ENCODE measurements at places on chromosomes 16 and 17.

DNA sequence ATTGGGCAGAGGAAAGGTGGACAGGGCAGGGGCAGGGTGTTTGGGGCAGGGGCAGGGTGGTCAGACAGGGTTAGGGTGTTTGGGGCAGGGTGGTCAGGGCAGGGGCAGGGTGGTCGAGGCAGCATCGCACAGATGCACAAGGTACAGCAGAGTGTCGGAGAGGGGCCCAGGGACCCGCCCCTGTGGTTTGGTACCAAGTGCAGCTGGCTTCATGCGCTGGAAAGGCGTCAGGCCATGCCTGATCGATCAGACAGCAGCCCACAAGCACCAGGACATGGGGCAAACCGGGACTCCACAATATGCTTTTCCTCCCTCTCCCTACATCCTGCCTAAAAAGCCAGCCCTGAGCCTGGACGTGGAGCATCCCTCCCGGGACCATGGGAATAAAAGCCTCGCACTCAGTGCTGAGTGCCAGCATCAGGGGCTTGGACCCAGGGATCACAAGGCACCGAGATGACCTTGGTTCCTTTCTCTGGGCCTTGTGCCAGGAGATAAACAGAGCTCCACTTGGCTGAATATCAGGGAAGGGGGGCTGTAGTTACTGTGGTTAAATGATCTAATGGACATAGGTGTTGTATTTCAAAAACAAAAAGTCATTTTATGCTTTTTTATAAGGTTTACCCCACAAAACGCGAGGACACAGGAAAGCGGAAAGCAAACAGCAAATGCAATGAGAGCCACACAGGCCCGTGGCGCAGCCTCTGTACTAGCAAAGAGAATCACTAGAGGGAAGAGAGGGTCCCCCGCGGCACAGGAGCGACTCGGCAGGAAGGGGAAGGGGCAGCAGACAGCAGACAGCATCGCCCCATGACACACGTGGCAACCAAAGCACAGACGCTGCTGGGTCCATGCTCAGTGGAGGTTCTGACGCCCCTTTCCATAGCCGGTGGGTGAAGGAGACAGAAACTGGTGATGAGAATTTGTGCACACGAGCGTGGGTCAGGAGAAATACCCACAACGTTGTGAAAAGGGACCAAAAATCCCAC is 5.3 kb upstream of the HEXD start:
- no peak for DNase-seq

- peak; percentile 58 for DNase-seq
Observed at GRCh38 chr17:31533546-31534155, 142.2 kb downstream of the RAB11FIP4 start.

DNA sequence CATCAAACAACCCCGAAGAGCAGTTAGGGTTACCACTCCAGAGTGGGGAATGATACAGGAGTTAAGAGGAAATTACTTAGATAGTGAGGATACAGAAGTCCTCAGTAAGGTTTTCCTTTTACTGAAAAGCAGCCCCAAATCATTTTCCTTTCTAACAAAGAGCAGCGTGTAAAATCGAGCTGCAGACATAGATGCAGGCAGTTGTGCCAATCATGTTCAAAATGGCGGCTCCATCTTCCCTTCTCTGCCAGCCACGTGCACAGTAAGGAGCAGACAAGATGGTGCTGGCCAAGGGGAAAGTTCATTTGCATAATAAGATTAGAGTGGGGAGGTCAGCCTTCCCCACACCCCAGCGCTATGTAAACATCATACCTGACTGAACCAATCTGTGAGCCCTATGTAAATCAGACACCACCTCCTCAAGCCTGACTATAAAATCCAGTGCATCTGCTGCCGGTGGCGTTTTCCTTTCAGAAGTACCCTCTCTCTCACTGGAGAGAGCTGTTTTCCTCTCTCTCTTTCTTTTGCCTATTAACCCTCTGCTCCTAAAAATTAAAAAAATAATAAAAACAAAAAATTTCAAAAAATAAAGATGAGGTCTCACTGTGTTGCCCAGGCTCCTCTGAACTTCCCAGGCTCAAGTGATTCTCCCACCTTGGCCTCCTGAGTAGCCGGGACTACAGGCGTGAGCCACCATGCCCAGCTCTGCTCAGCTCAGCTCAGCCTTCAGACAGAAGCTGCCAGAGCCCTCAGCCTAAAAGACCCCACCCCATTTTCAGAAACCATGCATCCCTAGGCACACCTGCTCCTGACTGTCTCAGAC is 2.6 kb upstream of the SRL start:
- no peak for DNase-seq

DNA sequence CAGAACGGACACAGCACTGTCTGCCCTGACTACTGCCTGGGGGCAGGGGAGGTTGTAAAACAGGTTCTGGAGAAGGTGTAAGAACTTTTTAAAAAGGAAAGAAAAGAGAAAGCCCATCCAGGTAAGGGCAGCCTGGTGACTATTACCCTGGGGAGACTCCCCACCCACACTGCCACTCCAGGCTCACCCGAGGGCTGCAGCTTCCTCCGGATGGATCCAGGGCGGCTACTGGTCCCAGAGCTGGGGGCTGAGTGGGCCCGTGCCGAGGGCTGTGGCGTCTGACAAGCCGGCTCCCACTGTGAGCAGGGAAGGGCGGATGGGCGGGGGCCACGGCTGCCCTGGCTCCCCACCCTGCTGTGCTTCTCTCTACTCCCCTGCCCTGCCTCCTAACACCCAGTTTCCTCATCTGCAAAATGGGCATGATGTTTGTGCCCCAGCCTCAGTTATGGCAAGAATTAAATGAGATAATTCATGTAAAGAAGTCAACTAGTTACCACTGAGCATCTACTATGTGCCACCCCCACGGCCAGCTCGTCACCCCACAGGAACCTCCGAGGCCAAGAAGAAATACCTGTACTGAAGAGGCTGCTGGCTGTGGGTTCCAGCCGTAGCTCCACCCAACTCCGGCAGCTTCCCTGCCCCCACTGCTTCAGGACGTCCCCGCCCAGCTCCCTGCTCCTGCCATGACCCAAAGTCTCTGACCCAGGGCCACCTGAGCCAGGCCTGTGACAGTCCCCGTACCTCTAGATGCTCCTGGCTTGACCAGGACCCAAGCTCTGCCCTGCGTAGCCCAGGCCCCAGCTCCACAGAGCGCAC is 24.2 kb downstream of the KATNB1 start:
- no peak for DNase-seq

DNA sequence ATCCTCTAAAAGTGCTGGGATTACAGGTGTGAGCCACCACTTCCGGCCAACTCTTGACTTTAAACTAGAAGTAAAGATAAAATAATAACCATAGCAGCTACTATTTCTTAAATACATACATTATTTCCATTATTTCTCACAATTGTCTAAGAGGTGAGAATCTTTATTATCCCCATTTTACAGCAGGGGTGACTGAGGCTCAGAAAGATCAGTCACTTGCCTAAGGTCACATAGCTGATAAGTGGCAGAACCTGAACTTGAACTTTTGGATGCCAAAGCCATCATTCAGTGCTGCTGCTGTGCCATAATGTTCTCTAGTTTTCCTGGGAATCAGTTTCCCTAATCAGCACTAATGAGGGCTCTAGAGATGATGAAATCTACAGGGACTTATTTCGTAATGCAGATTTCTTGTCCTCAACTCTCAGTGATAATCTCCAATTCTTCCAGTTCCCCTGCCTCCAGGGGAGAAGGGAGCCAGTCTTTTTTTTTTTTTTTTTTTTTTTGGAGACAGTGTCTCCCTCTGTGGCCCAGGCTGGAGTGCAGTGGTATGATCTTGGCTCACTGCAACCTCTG is 25.2 kb upstream of the GPRC5B start:
- DNase-seq = no peak

DNA sequence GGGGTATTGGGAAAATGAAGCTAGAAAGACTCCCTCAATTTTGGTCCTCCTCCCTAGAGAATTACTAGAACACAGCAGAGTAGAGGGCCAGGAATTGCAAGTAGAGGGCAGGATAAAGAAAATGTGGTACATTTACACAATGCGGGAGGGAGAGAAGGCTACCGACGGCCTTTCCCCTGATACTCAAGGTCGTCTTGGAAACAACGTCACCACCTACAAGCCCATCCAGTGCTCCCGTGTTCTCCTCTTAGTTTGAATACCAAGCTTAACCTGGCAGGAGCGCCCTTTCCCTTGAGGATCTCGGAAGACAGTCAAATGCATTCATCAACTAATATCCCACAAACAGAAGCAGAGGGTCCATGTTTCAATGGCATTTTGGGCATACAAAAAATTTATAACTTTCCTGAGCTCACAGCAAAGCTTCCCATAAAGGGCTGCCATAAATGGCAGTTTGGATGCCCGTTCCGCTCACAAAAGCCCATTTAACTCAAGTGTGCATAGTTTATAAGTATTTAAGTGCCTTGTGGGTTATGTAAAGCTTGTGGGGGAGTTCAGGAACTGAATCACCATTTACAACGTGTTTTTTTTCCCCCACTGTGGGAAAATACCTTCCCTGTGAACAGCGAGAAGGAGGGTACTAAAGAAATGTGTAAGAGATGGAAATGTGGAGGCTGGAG is 414.6 kb downstream of the SLC39A11 start:
- no peak for DNase-seq

DNA sequence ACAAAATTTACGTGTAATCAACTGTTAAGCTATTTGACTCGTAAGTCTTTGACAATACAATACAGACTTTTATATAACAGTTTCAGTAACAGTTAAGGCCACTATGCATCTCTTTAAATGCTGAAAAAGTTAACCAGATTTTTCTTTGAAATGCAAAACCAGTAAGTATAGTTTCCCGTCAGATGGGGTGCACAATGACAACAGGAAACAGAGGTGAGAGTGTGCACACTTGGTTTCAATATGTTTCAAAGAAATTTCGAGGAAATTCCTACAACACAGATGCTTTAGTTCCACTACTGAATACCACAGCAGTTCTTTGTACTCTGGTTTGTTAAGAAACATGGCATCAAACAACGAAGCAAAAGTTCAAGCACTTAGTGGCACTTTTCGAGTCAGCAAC is 48.4 kb downstream of the RNF157 start:
- DNase-seq = no peak

DNA sequence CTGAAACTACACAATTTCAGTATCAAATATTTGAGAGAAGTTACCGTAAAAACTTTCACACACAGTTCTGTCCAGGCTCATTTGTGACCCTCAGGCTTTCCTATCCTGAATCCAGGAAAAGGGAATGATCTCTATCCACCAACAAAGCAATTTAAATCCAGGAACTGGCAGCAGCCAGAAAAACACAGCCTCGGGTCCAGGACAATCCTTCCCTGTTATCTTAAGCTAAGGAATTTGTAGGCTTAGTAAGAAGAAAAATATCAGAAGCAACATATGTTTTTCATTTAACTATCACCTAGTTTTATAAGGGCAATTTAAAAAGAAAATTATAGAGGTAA is 47.1 kb downstream of the TEX2 start:
- DNase-seq = no peak

DNA sequence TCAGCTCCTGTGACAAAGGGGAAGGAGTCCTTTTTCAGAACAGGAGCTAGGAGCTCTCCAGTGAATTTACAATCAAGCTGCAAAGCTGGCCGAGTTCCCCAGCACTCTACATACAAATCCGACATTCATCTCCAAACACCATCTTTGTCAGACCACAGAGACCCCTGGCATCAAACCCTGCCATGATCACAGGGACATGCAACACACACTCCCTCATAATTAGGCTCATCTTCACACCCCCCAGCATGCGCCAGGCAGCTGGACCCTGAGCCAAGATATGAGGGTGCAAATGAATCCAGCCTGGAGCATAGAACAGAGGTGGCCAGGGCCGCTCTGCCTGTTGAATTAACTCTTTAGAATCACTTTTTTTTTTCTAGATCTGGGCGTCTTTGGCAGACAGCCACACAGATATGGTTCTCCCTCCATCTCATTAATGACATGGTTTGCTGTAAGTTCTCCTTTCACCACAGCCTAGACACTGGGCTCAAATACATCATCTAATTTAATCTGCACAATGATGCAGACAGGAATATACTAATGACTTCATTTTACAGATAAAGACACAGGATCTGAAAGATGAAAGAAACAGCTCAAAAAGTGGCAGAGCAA is 366.3 kb downstream of the NPIPA8 start:
- no peak for DNase-seq

DNA sequence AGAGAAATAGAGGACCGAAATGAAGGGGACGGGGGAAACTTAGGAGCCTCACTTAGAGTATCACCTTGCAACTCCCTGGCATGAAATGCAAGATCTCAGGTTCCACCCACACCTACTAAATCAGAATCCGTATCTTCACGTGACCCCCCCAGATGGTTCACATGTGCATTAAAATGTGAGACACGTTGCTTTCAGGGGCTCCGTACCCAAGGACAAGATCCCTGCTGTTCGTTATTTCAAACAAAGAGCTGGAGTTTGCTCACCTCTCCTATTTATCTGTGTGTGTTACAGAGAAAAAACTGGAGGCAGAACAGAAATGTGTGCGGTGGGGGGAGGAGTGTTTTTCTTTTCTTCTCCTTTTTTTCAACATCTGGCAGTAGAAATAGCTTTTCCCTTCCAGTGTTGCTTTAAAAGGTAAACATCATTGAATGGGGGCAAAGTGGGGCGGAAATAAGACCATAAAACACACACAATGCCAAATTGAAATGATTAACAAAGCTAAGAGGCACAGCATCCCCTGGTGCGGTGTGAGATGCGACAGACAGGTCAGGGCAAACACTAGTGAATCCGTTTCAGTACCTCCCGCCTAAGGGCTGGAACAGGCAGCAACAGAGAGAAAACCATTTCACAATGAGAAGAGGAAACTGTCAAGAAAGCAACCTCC is 145.4 kb downstream of the SOX9 start:
- DNase-seq = no peak

GRCh38 chr16:85967111-85967510 is 68.1 kb downstream of the IRF8 start:
- no peak for DNase-seq

DNA sequence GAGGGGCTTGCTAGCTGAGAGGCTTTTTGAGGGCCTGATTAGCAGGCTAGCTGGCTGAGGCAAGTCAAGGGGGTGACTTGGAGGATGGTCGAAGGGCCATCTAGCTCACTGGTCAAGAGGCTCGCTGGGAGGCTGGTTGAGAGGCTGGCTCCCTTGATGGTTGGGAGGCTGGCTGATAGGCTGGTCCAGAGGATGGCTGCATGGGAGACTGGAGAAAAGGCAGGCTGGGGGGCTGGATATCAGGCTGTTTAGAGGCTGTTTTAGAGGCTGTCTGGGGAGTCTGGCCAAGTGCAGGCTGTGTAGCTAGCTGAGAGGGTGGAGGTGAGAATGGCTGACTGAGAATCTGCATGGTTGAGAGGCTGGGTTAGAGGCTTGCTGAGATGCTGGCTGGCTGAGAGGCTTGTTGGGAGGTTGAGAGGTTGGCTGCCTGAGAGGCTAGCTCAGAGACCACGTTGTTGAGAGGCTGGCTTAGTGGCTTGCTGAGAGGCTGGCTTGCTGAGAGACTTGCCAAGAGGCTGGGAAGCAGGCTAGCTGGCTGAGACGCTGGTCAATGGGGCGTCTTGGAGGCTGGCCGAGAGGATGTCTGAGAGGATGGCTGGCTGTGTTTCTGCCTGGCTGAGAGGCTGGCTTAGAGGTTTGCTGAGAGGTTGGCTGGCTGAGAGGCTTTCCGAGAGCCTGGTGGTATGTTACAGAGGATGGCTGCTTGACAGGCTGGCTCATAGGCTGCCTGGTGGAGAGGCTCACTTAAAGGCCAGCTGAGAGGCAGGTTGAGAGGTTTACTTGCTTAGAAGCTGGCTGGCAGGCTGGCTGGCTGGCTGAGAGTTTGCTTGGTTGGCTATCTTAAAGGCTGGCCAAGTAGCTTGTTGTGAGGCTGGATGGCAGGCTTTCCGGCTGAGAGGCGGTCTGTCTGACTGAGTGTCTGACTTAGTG is 36.6 kb upstream of the ACSM2B start:
- DNase-seq = peak; percentile 71
